ENCODE measurements at places on chromosomes 12 and 14.

- no peak for DNase-seq
Observed at GRCh38 chr14:59511916-59512575, 27.7 kb downstream of the JKAMP start.

DNA sequence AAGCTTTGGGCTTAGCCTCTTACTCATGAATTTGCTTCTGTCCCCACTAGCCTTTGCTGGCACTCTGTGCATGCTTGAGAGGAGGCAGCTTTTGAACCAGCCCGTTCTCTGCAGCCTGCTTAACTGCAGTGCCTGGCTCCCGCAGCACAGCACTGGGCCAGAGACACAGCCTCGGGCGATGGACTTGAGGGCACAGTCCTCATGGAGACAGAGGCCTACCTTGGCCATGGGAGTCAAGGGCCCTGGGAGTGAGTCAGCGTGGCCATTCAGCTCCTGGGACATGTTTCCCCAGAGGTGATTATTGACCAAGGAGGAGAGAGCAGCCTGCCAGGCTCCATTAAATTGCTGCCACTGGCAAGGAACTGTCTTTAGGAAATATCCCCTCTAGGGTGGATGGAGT lies 93.5 kb downstream of the SMOC1 start:
- no peak for DNase-seq

DNA sequence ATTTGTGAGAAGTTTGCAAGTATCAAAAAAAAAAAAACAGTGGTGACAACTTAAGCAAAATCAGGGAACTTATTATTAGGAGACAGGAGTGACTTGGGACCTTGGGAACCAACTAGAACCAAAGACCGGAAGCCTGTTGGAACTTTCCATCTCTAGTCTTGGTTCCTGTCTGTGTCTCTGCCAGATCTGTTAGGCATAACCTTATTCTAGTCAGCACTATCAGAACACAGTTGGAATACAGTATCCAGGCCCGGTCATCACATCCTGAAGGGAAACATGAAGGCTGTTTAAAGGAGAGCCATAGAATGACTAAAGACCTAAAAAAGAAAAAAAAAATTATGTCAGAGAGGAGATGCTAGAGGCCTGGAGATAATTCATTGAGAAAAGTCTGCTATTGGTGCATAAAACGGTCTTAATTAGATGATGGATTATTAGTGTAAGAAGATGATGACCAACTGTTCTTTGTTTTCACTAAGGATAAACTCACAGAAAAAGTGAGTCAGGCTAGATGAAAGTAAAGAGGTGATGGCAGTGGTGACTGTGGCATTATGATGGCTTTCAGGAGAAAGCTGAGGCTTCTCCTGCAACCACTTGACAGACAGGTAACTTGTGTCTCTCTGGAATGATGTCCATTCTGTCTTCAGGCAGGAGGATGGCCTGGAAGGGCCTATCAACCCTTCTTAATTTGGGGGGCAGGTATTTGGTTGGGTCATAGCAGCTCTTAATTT lies 28.2 kb downstream of the DACT1 start:
- no peak for DNase-seq

- DNase-seq = no peak
Observed at GRCh38 chr14:34465069-34465859, 3.2 kb upstream of the SPTSSA start.

DNA sequence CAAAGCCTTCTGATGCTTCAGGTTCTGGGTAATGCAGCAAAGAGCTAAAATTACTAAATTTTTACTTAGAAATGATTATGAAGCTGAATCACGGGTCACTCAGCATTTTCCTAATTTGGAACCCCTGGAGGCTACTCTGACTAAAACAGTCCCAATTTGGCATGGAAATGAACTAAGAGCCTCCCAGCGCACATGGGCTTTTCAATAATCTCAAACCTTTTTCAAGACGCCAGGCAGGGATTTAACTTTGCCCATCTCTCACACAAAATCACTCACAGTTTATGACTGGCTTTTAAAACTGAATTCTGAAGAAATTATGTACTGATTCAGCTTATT lies 68.3 kb downstream of the LLPH start:
- DNase-seq = no peak

GRCh38 chr14:72777636-72778035 lies 116.3 kb downstream of the DPF3 start:
- DNase-seq = no peak

- no peak for DNase-seq
Observed at GRCh38 chr12:13248964-13249363, 52.4 kb downstream of the EMP1 start.
